Skeletal muscle cell (primary cell): ENCODE measurements at places on chromosomes 2 and 18.

DNA sequence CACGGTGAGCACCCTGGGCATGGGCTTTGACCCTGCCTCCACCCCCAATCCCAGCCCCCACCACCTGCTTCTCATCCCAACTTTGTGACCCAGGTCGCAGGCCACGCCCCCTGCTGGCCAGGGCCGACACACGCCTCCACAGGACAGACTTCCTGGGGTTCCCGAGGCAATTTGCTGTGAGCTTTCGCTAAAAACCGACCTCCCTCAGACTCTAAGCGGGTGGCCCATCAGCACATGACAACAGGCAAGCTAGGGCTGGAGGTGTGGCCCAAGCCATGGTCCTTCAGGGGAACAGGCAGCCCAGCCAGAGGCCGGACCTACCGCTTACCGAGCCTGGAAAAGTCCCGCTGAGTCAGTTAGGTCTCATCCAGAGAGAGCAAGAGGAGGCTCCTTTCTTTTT lies 31.9 kb downstream of the C1QL2 start:
- no peak for DNase-seq

DNA sequence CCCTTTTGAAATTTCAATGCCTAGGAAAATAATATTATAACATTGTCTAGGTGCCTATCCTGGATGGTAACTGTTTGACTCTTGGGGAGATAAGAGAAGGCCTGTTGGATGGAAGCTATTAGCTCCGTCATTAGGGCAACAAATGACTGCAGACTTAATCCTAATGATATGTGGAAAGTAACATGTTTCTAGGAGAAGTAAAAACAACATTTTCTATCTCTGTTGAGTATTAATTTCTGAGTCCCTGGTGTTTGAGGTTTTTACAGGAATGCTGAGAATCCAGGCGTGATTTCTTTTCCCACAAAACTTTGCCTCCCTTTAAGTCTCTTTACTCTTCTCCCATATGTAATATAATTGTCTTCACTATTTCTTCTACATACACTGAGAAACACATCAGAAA lies 159.1 kb downstream of the GALNT1 start:
- DNase-seq, result no peak

- DNase-seq, result no peak
Observed at GRCh38 chr2:52779446-52779845, 988.2 kb upstream of the CHAC2 start.

DNA sequence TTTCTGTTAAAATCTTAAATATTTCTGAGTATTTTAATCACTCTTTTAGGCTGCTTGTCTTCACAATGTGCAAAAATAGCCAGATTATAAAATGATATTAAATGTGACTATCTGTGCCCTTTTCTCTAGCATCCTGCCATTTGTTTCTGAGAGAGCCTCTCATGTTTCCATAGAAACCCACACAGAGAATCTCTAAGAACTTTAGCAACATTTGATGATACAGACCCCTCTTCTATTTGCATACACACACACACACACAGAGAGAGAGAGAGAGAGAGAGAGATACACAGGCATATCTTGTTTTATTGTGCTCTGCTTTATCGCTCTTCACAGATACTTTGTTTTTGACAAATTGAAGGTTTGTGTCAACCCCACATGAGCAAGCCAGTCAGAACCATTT lies 134.5 kb upstream of the DDX18 start:
- no peak for DNase-seq

- DNase-seq, result no peak
Observed at GRCh38 chr18:43108882-43109281, 6.6 kb downstream of the RIT2 start.

DNA sequence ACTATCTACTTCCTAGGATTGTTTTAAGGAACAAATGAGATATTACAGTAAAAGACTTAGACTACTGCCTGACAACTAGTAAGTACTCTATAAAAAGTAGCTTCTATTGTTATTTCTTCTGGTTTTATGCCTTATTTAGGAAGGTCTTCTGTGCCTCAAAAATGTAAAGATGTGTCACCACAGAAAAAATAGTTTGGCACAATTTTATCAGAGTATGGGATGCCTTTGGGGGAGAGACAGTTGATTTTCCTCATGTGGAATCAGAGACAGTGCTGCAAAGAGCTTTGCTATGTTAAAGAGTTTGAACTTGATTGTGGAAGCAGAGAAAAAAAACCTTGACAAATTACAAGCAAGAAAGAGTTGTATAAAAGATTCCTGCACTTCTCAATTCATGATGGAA lies 98.4 kb downstream of the EHBP1 start:
- no peak for DNase-seq

DNA sequence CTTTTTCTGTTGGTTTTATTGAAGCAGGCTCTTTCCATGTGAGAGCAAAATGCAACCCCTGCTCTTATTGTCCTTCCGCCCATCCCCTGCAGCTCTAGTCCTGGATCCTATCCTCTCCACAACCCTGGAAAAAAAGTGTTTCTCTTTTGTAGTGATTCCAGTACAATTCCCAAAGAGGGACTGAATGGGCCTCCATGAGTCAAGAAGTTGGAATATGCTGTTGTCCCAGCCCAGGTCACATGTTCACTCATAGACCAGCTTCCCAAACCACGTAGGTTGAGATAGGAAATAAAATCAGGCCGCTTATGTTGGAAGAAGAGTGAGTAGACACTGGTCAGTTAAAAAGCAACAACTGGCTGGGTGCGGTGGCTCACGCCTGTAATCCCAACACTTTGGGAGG lies 39.4 kb downstream of the CPO start:
- peak; percentile 36 for DNase-seq

GRCh38 chr2:73142937-73143336 lies 30.2 kb upstream of the RAB11FIP5 start:
- no peak for DNase-seq

GRCh38 chr2:55966401-55967118 lies 43.0 kb upstream of the EFEMP1 start:
- DNase-seq, result no peak

DNA sequence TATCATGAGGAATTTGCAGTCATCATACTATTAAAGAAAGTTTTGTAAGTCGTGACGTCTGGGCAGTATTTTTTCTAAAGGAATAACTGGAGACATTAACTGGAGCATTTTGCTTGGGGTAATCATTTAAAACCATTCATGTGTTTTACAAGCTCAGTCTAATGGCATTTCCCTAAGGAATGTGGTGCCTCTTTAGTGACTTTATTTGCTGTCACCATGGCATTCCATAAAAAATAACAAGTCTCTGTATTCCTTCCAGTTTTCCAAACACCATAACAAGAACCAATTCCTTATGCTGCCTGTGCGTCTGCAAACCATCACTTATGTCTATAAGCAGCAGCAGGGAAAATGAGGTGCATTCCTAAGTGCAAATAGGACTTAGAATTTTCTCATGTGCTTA lies 82.8 kb downstream of the EPB41L3 start:
- DNase-seq, result no peak

DNA sequence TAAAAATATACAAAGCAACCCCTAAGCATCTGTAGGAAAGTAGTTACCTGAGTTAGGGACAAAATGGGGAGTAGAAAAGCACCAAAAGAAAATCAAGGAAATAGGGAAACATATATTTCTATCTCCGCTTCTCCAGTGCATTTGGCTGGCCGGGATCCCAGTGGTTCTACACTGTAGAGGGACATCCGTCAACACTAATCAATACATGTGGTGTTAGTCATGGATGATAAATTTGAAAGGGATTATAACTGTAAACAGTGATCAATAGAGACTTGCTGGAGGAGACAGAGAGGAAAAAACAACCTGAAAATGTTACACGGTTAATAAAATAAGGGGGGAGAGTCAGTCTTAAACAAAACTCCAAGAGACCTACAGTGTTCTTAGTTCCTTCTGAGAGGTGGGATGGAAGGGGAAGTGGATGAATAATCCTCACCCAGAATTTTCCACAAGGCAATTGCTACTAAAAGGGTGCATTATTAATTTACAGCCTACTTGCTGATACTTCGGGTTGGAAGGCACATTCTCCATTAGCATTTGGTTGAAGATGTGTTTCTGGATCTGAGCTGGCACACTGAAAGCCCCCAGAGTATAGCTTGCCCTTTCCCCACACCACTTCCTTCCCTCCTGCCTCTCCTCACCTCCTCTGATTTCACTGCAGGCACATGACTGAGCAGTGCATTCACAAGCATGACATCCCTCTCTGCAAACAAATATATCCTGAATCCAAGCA lies 530.0 kb downstream of the BCL11A start:
- DNase-seq, result no peak

GRCh38 chr2:529424-529823 lies 147.8 kb downstream of the TMEM18 start:
- peak; percentile 2 for DNase-seq

DNA sequence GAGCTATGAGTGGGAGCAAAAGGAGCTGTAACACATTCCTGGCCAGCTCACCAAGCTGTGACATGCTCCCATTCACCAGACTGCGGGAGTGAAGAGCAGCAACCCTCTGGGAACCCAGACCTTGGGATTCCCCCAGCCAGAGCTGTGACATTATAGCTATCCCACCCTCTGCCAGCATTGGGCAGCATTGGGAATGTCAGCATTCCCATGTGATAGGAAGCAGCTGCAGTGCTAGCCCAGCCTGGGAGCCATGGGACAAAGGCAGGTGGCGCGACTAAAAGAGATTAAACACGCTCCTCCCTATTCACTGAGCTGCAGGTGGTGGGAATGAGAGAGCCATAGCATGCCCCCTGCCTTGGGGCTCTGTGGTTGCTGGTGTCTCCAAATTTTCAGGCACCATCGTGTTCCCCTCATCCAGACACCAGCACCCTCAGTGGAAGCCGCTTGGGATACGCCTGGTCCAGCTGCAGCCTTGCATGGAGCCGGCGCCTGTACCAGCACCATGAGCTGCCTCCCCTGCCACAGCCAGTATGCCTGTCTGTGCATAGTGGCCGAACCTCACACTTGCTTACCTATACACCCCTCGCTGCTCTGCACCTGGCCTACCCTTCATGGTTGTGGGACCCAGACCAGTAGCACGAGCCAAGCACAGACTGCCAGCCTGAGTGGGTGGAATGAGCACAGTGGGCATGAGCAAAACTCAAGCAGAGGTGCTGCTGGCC lies 695.6 kb upstream of the GCFC2 start:
- no peak for DNase-seq

- no peak for DNase-seq
Observed at GRCh38 chr2:120305296-120305695, 40.6 kb upstream of the INHBB start.

GRCh38 chr2:105592288-105592687 lies 152.4 kb upstream of the NCK2 start:
- DNase-seq, result no peak

- no peak for DNase-seq
Observed at GRCh38 chr2:86706220-86706619, 13.9 kb upstream of the RMND5A start.

- DNase-seq, result peak; percentile 90
Observed at GRCh38 chr2:46645681-46646162, 166.4 kb downstream of the TMEM247 start.

DNA sequence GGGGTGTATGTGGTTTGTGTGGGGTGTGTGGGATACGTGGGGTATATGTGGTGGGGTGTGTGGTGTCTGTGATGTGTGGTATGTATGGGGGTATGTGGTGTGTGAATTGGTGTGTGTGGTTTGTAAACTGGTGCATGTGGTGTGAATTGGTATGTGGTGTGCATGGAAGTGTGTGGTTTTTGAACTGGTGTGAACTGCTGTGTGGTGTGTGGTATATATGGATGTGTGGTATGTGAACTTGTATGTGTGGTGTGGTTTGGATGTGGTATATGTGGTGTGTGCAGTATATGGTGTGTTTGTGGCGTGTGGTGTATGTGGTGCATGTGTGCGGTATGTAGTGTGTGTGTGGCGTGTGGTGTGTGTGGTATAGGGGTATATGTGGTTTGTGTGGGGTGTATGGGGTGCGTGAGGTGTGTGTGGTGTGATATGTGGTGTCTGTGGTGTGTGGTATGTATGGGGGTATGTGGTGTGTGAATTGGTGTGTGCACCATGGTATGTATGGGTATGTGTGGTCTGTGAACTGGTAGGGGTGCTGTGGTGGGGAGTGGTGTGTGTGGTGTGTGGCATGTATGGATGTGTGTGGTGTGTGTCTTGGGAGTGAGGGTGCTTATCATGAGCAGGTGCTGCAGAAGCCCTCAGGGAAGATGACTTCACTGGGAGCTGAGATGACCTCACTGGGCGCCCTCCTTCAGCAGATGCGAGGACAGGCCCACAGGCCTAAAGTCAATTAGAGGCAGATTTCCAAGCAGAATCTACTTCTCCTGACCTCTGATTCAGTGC lies 209.6 kb upstream of the TNP1 start:
- no peak for DNase-seq

DNA sequence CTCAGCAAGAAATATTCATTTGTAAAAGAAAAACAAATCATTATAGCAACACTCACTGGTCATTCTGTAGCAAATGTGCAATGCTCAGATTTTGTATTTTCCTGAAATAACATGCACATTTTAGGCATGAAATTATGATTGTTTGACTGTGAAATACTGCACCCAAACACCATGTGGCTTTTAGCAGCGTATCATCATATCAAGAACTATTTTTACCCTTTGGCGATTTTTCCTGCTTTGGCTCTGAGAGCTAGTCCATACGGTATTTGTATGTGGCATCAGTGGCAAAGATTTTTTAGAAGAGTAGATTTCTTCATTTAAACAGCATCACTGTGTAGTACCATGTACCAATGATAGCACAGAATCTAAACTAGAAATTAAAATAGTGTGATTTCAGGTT lies 493.1 kb downstream of the NR4A2 start:
- no peak for DNase-seq

- DNase-seq, result no peak
Observed at GRCh38 chr2:63064661-63065060, 14.0 kb downstream of the OTX1 start.

- DNase-seq, result no peak
Observed at GRCh38 chr2:127887776-127888130, 2.0 kb upstream of the AMMECR1L start.

DNA sequence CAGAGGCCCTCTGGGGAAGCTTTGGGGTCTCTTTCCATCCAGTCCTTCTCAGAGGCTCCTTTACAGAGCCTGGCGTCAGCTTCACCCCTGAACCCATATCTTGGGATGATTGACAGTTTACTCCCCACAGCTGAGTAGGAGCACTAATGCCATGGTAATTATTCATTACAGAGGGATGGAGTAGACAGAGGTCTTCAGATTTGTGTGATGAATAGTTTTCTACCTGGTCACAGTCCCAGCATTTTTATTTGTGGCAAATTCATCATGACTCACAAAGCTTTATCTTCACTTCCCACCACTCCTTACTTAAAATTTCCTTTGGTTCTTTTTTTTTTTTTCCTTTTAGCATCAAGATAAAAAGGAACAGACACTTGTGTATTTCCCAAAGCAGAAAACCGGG lies 104.2 kb downstream of the CCDC85A start:
- DNase-seq, result no peak

- DNase-seq, result no peak
Observed at GRCh38 chr2:112724591-112725525, 4.0 kb downstream of the NT5DC4 start.

GRCh38 chr2:130313812-130314334 lies 28.8 kb upstream of the IMP4 start:
- DNase-seq, result no peak

GRCh38 chr2:192139813-192140212 lies 54.9 kb downstream of the TMEFF2 start:
- DNase-seq, result no peak

- DNase-seq, result no peak
Observed at GRCh38 chr2:16266571-16266970, 326.2 kb downstream of the MYCN start.
